ENCODE measurements at places on chromosomes 4 and X. TPM values are rescaled to one million over a fixed set of nuclear protein-coding genes. Genes with fewer than 3 reads are reported as not detected.

DNA sequence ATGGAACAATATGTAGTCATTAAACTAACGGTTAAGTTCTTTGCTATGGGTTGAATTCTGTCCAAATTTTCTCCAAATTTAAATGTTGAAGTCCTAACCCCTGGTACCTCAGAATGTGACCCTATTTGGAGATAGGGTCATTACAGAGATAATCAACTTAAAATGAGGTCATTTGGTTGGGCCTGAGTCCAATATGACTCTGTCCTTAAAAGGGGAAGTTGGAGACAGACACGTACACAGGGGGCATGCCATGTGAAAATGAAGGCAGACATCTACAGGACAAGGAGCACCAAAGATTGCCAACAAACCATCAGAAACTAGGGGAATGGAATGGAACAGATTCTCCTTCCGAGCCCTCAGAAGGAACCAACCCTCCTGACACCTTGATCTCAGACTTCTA is 492.0 kb upstream of the FTHL17 start:
- DNase-seq = no peak

GRCh38 chrX:93673869-93674271 is at the start of gene FAM133A:
Gene FAM133A (plus strand): TSS chrX:93674206. CDS start chrX:93709420, 35,214 bp downstream.
- no peak for DNase-seq

The JCHAIN gene
- total RNA-seq = not detected

GRCh38 chrX:40644176-40644575 is 3.2 kb downstream of the CXorf38 start:
- no peak for DNase-seq

Data from activated CD4-positive, alpha-beta T cell treated with anti-CD3 and anti-CD28 coated beads, Interleukin-2, amount 10 ng/mL, durations not matched to agents 7 days and 5 days (primary cell).